ENCODE measurements at places on chromosomes 5 and 9.

DNA sequence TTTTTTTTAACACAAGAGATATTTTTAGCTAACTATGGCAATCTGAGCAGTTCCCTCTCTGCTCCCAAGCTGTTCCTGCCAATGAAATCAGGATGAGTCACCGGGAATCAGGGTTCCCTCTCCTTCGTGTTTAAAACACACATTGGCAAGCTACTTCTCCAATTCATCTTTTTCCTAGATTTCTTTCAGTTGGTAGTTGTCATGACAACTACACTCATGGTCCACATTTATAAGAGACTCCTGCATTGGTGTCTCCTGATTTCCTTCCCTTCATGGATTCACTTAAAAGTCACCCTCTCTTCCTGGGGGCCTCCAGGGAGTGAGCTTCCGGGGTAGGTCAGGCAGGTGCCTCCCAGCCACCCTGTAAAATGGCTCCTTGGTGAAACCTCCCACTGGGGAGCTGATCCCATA lies 72.3 kb upstream of the NIPAL4 start:
- DNase-seq: peak; percentile 81

- no peak for DNase-seq
Measured at GRCh38 chr5:177444106-177445051, 2.2 kb upstream of the PRR7 start.

DNA sequence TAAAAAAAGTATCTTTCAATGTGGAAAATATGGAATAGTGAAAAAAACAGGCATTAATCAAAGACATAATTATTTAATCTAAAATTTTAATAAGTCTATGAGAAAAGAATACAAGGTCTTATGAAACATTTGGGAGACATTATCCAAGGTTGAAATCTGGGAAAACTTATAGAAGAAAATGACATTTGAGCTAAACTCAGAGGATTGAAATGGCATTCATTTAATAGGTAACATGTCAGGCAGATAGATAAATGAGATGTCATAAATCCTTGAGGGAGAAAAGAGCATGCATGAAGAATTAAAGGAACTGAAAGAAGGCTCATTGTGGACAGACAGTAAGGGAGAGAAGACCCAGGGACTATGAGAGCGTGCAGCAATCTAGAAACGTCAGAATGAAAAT lies 284.4 kb downstream of the PRR16 start:
- DNase-seq: no peak

DNA sequence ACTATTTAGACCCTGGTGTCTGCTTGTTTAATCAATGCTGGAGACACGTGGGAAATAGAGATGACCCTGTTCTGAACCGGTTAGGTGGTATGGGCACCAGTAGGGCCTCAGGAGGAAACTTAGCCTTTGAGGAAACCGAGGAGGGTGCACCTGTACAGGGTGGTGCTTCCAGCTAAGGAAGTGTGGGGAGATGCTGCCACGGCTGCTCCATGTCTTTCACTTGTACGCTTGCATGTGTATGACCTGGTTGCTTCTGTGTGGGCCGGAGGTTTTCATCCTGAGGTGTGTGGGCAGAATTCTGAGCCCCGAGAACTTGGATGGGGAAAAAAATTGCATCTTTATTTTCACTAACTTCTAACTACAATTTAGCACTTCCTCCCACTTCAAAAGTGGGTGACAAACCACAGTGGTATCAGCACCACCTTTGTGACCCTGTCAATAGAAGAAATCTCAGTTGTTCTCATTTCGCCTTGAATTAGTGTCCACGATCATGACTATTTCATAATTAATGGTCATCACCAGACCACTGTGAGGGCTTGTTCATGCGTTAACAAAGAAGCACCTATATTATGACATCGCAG lies 99.8 kb upstream of the SPATA31C2 start:
- DNase-seq: no peak

- no peak for DNase-seq
Measured at GRCh38 chr5:122565331-122565730, 209.5 kb upstream of the SNX2 start.

DNA sequence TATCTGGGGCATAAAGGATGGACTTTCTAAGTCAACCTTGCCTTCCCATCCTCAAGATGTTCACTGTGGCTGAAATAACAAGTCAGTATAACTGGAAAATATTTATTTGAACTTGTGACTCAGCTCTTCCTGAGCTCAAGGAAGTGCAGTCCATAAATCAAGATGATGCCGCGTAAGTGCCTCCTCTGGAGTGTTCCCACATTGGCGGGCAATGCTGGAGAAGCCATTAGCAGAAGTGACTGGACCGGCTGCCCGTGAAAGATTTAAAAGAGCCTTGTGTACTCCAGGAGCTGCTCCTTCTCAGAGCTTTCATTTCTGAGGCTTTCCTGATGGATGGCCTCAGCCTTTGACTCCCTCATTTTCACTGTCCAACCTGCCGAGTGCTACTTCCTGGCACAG lies 17.4 kb downstream of the TMOD1 start:
- peak; percentile 74 for DNase-seq

DNA sequence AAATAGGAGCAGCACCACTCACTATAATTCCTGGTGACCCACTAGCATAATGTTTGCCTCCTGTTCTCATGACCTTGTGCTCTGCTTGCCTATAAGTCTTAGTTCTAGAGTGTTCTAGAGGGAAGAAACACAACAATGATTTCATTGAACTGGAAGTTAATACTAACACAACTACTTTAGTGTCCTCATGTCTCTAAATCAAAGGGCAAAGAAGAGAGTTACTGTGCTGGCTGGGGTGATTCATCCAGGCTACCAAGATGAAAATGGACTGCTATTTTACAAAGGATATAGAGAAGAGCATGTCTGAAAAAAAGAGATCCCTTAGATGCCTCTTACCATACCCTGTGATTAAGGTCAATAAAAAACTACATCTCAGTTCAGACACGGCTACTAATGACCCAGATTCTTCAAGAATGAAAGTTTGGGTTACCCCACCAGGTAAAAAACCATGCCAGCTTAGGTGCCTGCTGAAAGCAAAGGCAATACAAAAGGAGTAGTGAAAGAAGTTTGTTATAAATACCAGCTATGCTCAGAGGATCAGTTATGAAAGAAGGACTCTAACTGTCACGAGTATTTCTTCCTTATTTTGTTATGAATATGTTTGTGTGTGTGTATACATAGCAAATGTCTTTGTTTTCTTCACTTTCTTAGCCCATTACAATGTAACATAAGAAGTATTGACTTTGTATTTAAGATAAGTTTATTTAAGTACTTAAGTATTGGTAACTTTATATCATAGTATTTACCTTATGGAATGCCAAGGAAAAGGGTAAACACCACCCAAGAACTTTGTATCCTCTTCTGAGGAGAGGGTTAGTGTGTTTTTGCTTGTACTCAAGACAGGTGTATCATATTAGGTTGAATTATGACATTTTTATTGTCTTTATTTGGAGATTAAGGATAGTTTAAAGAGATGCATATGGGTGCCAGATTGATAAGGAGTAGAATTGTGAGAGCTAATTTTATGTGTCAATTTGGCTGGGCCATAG lies 314.1 kb upstream of the PTGER4 start:
- no peak for DNase-seq

DNA sequence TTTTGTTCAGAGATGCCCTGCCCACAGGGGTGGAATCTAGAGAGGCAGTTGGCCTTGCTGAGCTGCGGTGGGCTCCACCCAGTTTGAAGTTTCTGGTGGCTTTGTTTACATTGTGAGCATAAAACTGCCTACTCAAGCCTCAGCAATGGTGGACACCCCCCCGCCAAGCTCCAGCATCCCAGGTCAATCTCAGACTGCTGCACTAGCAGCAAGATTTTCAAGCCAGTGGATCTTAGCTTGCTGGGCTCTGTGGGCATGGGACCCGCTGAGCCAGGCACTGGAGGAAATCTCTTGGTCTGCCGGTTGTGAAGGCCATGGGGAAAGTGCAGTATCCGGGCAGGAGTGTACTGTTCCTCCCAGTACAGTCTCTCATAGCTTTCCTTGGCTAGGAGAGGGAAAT lies 55.5 kb downstream of the MINAR2 start:
- DNase-seq: no peak

DNA sequence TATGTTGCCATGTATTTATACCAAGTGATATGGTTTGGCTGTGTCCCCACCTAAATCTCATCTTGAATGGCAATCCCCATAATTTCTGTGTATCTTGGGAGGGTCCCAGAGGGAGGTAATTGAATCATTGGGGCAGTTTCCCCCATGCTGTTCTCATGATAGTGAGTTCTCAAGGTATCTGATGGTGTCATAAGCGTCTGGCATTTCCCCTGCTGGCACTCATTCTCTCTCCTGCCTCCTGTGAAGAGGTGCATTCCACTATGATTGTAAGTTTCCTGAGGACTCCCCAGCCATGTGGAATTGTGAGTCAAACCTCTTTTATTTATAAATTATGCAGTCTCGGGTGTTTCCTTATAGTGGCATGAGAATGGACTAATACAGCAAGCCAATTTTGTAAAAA lies 140.8 kb upstream of the ADAMTSL1 start:
- DNase-seq: no peak

GRCh38 chr9:98555651-98556465 lies 152.9 kb downstream of the GABBR2 start:
- DNase-seq: no peak

DNA sequence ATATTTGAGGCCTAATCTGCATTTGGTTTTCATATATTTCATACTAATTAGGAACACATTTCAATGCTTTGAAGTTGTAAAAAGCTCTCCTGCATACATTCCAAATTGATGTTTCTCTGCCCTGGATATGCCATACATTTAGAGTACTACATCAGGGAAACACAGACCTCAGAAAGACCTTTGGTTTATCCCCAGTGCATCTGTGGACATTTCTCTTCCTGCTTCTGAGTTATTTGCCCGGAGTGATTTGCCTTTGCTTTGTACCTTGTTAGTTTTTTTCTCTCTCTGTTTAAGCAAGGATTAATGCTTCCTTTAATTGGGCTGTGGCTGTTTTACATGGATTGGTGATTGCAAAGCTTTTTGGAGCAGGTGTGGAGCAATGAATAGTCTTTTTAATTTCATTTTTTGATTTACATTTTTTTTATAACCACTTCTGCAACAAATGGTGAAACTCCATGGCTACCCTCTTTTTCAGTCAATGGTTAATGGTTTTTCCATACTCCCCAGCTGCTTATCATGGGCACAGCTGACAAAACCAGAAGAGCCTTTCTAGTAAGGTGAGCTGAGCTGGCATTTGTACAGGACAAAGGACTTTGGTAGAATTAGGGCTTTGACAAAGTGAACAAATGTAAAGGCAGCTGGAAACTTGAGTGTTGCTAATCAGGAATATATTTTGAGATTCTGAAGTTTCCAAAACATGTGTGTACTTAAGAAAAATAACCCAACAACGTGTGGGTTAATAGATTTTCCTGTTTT lies 54.2 kb downstream of the ZSWIM6 start:
- no peak for DNase-seq

DNA sequence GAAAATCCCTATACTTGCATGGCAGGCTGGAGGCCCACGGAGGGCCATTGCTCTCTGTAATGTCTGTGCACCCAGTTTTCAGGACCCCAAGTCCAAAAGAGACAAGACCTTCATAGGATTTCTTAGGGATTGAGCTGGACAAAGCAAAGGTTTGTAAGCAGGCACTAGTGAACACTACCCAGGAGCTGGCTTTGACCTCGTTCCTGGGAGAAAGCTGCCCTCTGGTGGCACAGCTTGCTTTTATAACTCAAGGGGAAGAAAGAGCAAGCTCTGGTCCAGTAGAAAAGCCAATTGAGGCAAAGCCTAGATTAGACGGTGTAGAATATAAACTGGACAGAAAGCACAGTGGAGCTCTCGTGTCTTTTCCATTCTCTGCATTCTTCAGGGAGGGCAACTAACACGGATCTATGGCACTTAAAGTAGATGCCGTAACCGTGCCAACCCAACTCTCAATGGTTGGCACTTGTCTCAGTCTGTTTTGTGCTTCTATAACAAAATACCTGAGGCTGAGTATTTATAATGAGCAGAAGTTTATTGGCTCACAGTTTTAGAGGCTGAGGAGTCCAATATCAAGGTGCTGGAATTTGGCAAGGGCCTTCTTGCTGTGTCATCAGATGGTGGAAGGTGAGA lies 7.9 kb downstream of the GABRP start:
- peak; percentile 28 for DNase-seq

GRCh38 chr5:139341187-139341688 lies 416 bp upstream of the PAIP2 start:
- DNase-seq: no peak

- no peak for DNase-seq
Measured at GRCh38 chr5:147983742-147984141, 77.4 kb upstream of the C5orf46 start.

GRCh38 chr5:135567661-135568060 lies 11.1 kb downstream of the CXCL14 start:
- no peak for DNase-seq

GRCh38 chr5:116315531-116315930 lies 230.7 kb downstream of the COMMD10 start:
- DNase-seq: no peak

DNA sequence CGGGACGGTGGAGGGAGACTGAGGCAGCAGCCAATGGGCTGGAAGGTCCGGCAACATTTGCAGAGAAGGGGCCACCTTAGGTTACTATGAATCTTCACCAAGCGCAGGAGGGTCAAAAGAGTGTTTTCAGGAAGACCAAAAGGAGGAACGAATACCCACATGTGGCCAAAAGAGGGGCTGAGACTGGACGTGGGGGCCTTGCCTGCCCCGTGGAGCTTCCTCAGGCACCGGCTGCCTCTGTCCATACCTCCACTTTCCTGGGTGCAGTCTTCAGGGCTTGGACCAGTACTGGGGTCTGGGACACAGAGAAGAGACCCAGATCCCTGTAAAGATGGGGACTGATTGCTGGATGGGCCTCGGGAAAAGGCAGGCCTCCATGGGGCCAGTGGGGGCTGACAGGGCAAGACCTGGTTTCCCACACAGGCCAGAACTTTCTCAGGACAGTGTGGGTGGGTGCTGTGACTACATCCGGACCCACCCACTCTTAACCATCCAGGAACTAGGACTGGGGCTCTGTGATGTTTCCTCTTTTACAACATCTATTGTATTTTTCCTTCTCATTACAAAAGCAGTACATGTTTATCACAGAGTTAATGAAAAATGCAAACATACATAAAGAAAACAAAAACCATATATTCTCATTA lies 294.7 kb downstream of the ZSWIM6 start:
- no peak for DNase-seq

- DNase-seq: no peak
Measured at GRCh38 chr9:35852876-35853865, 17.0 kb downstream of the OR13J1 start.

- DNase-seq: no peak
Measured at GRCh38 chr5:172076761-172077244, 70.4 kb upstream of the FBXW11 start.

Measured in kidney epithelial cell (primary cell).